NCI-H1694 treated with DMSO at 0.1 percent for 48 hours (cell line): ENCODE measurements at places on chromosomes 6 and 20.

DNA sequence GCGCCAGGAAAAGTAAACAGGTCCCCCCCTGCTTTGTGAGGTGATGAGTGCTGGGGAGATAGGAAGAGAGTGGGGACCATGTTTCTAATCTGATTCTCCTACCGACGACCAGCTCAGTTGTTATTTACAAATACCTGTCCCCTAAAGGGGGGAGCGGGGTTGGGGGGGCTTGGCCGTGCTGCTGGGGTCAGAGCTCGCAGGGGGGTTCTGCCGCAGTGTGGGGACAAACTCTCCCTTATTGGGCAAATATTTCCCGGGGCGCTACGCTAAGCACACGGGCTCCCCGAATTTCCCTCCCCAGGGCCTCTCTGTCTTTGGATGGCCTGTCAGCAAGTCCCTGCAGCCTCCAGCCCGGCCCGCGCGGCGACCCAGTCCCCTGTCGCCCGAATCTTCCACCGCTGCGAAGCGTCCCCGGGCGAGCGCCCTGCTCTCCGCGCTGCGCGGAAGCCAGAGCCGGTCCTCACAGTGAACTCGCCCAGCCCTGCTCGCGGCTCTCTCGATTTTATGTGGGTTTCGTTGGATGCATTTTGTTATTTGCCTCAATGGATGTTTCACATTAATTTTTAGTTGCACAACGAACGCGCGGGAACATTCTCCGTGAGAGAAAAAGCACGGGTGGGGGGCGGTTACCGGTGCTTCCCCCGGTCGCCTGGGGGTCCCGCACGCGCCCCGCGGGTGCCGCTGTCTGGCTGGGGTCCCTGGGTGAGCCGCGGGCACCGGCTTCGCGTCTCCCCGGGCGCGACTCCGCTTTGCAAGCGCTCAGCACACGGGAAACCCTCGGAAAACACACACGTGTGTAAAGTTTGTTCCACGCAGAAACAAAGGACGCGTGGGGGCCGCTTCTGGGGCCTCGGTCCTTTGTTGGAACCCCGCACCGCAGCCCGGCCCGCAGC, 1.5 kb upstream of the STX16 start:
- DNase-seq, result no peak

GRCh38 chr6:20137240-20137639, 75.0 kb downstream of the MBOAT1 start:
- no peak for DNase-seq

GRCh38 chr20:36493801-36494114, 47.6 kb upstream of the MYL9 start:
- DNase-seq, result no peak

- no peak for DNase-seq
Observed at GRCh38 chr20:17651760-17652388, 30.2 kb downstream of the RRBP1 start.

- DNase-seq, result no peak
Observed at GRCh38 chr6:84877515-84878210, 113.3 kb upstream of the TBX18 start.

DNA sequence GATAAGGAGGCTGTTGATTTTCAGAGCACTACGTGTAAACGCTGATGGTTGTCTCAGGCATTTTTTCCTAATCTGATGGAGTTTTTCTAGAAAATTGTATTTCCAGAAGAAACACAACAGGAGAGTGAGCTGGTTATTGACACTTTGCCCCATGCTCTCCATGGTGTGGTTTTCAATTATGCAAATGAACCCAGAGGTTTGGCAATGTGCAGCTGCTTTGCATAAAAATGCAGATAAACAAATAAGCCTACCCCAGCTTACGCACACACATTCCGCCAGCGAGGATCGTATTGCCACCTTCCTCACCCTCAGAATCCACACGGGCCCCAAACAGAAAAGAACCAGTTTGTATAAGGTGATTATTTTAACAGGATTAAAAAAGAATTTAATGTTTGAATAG, 45.1 kb upstream of the FRMD1 start:
- DNase-seq, result no peak

- DNase-seq, result no peak
Observed at GRCh38 chr20:57372581-57373350, 18.4 kb upstream of the RBM38 start.

- peak; percentile 13 for DNase-seq
Observed at GRCh38 chr6:25456249-25457040, 177.3 kb downstream of the CARMIL1 start.

DNA sequence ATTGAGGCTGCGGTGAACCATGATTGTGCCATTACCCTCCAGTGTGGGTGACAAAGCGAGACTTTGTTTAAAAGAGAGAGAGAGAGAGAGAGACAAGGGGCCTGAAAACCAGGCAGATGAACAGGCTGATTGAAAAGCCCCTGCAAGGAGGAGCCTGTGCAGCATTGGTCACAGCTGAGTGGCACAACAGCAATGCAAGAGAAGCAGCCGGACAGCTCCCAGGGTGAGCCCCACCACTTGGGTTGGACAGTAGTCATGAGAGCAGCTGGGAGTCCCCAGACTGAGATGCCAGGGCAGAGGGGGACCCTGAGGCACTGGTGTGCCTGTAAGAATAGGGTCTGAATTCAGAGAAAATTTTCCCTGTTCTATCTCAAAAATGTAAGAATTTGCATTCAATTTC, 10.2 kb downstream of the DNPH1 start:
- DNase-seq, result no peak

DNA sequence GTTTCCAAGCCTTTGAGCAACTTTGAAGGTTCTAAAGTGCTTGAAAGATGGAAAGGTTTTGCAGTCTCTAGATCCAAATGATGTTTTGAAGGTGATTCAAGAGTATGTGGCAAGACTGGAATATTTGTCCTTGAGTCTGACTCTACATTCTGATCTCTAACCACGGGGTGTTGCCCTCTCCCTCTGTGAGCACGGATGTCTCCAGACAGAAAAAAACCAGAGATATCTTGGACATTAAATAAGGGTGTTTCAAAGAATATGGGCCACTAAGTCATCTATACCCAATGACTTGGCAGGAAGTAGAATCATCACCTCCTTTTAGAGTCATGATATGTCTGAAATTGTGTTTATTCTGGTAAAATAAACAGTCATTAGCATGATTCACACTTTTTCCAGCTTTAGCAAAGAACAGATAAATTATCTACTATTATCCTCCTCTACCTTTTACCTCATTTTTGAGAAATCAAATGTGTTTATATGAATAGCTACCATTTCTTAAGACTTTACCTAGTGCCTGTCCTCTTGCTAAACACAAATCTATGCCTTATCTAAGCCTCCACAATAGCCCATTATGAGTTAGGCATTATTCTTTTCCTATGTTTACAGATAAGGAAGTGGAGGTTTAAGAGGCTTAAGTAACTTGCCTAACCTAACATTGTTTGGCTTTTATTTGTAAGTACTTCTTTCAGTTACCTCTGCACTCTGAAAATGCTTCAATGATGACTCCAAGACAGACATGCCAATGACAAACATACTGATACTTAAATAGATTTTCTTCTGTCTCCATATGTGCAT, 384.4 kb downstream of the BMP2 start:
- no peak for DNase-seq

- no peak for DNase-seq
Observed at GRCh38 chr6:51915098-51915497, 172.3 kb downstream of the PKHD1 start.

GRCh38 chr20:23234311-23235078, 116.1 kb upstream of the NXT1 start:
- DNase-seq, result no peak

DNA sequence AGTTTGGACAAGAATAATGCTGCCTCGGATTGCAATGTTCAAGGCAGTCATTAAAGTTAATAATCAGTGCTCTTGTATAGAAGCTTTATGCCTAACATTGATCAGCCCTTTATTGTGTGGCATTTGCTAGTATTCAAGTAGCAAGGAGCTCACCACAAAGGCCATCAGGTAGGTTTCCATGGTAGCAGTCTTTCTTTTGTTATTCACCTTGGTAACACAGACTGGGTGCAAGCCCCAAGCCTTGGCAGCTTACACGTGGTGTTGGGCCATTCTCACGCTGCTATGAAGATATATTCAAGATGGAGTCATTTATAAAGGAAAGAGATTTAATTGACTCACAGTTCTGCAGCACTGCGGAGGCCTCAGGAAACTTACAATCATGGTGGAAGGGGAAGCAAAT, 149.3 kb downstream of the ADAT2 start:
- no peak for DNase-seq

- no peak for DNase-seq
Observed at GRCh38 chr20:43925801-43926200, 11.1 kb downstream of the TOX2 start.

DNA sequence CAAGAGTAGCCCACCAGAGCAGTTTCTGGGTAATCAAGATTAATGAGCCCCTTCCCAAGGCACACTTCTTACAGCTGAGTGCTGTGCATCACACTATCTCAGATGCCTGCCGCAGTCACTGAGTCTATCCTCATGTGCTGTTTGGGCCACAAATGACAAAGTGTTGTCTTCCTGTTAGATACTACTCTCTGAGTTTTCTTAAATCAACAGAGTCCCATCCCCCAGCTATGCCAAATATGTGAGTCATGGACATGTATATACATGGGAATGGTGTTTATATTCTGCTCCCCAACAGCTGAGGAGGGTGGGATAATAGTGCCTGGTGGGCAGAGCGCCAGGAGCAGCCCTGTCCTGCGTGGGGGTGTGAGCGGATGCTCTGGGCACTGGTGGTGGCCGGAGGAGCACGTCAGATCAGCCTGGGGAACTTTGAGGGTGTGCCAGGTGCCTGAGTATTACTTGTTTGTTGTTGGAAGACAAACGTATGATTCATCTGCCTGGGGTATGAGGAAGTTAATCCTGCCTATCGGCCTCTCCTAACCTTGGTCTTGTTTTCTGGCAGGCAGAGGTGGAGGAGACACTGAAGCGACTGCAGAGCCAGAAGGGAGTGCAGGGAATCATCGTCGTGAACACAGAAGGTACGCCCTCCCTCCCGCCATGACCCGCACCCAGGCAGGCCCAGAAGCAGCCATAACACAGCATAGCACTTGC, 9.6 kb downstream of the DYNLRB1 start:
- DNase-seq, result no peak

DNA sequence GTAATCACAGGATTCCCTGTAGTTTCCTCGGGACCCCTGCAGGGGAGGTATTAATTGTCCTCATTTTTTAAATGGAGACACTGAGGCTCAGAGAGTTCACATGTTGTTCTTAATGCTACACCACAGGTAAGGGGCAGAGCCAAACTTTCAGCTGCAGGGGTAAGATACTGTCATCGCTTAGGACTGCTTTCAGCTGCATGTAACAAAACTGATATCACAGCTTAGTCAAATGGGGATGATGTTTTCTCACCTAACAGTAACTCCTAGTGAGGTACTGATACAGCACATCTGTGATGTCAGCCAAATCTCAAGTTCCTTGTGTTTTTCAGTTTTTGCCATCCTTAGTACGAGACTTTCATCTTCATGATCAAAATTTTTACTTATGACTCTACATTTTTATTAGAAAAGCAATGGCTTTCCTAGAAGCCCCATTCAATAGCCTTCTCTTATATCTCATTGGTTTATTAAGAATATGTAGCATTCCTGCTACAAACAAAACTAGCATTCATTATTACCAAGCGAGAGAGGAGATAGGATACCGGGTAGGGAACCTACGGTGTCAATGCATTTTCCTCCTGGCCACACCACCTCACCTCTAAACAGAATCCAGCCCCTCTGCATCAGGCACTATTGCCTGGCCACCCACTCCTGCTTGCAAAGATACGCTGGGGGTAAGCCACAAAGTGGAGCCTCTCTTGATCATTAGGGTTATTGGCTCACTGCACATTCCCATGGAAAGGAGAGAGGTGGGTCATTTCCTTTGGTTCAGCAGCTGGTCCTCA, 557.5 kb downstream of the CD83 start:
- no peak for DNase-seq

- DNase-seq, result no peak
Observed at GRCh38 chr6:162244031-162244430, 483.5 kb downstream of the PRKN start.

DNA sequence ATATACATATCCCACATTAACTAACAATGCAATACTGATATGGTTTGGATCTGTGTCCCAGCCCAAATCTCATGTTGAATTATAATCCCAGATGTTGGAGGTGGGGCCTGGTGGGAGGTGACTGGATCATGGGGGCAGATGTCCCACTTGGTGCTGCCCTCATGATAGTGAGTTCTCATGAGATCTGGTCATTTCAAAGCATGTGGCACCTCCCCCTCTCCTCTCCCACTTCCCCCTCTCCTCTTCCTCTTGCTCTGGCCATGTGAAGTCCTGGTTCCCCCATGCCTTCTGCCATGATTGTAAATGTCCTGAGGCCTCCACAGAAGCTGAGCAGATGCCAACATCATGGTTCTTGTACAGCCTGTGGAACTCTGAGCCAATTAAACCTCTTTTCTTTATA, 71.2 kb downstream of the FYN start:
- no peak for DNase-seq

DNA sequence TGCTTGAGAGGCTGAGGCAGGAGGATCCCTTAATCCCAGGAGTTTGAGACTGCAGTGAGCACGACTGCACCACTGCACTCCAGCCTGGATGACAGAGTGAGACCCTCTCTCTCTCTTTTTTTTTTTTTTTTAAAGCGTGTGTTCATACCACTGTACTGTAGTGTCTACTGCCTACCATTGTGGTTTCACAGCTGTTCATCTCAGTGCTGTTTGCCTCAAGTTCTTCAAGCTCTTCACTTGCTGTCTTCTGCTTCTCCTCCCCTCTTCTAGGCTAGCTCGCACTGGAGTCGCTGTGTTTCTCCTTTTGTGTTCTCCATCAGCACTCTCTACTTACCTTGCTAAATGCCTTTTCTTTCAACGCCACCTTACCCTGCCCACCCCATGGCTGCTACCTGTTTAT, 7.4 kb downstream of the FOXO3 start:
- DNase-seq, result no peak

- no peak for DNase-seq
Observed at GRCh38 chr20:13784271-13784892, 337 bp downstream of the ESF1 start.

- no peak for DNase-seq
Observed at GRCh38 chr6:107390685-107391435, 68.5 kb downstream of the PDSS2 start.

DNA sequence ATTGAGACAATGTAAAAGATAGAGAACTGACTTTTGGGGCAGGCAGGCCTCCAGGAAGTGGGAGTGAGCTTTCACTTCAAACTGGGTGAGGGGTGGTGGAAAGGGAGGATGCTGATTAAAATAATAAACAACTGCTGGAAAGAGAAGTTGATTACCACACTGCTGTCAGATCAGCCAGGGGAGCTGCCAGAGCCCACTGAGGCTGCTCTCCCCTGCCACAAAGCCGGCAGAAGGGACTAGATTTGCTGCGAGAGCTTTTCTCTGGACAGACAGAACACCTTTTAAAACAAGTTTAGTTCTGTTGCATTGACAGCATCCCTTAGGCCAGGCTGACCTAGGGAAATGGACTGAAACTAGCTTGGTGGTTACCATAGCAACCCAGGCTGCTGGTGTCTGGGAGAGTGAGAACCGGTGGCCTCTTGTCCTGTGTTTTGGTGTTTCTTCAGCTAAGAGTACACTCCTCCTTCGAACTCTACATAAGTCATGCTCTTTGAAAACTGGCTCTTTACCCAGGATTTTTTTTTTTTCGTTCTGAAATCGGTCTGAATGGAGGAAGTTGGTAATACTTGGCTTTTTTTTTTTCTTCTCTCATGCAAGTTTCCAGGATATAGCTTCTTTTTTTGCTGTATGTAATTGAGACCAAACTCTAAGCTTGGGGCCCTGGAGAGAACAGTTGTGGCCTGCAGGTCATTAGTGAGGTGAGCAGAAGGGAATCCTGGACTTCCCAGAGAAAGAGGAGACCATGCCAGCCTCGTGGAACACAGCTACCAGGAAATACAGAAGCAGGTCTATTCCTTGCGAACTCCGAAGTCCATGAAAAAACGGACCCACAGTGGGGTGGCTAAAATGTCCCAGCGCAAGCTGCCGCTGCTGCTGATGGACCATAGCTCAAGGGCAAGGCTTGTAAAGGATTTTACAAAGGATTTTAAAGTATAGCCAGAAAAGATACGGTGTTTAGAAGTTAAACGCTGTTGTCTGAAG, 374.4 kb downstream of the UTRN start:
- DNase-seq, result no peak
